ENCODE measurements at places on chromosomes 3 and 15. TPM values are rescaled to one million over a fixed set of nuclear protein-coding genes. Genes with fewer than 3 reads are reported as not detected.

The CAMKV gene
- 0.96 TPM for total RNA-seq

The LTF gene
- not detected for total RNA-seq

The SMCO1 gene
- not detected for total RNA-seq

The GPR27 gene
- 0.70 TPM for total RNA-seq

The ASB14 gene
- not detected for total RNA-seq

The RETNLB gene
- not detected for total RNA-seq

The FAM81A gene
- 0.60 TPM for total RNA-seq

The KLF15 gene
- total RNA-seq = 0.08 TPM

The ZXDC gene
- total RNA-seq = 29.2 TPM

The ZKSCAN7 gene
- 0.73 TPM for total RNA-seq

The ACTC1 gene
- total RNA-seq = not detected

The MRPS25 gene
- total RNA-seq = 96.5 TPM

The CLRN1 gene
- total RNA-seq = not detected

The MME gene
- not detected for total RNA-seq

The HAPLN3 gene
- total RNA-seq = 83.4 TPM

The ISL2 gene
- total RNA-seq = 1.3 TPM

The NR2E3 gene
- not detected for total RNA-seq

The ZDHHC3 gene
- total RNA-seq = 46.6 TPM

The SLC9C1 gene
- total RNA-seq = not detected

The ITIH4 gene
- total RNA-seq = 3.1 TPM

The PARP3 gene
- total RNA-seq = 13.4 TPM

The TMEM41A gene
- total RNA-seq = 26.6 TPM

The DCUN1D1 gene
- total RNA-seq = 63.2 TPM

The STAC gene
- not detected for total RNA-seq

The RPS27L gene
- 163 TPM for total RNA-seq

The COL6A5 gene
- total RNA-seq = 0.16 TPM

The ACSBG1 gene
- total RNA-seq = 0.52 TPM

The AHSG gene
- 0.16 TPM for total RNA-seq

The NSUN3 gene
- 18.8 TPM for total RNA-seq

The ANKRD34C gene
- not detected for total RNA-seq

The SUMF1 gene
- 6.1 TPM for total RNA-seq

The UBAP1L gene
- total RNA-seq = 5.9 TPM

The RTP3 gene
- not detected for total RNA-seq

The GOLGA8J gene
- total RNA-seq = not detected

The SHQ1 gene
- 48.5 TPM for total RNA-seq

The RARB gene
- not detected for total RNA-seq

The CAPN3 gene
- 1.6 TPM for total RNA-seq

The HYAL1 gene
- total RNA-seq = 0.36 TPM

Measured in activated T-helper 1 cell treated with anti-CD3 and anti-CD28 coated beads, Interleukin-12 subunit alpha, Interleukin-12 subunit beta, Interleukin-2, Interleukin-4 antibody, amounts not matched to agents 30 ng/mL and 10 ng/mL and 1 ng/mL, durations not matched to agents 14 hours and 24 hours and 36 hours (primary cell).